AG10803 (cell line): ENCODE measurements at places on chromosomes 6 and 20.

- DNase-seq = no peak
Measured at GRCh38 chr6:115870464-115870863, 190.2 kb downstream of the FRK start.

- no peak for DNase-seq
Measured at GRCh38 chr20:59032713-59033059, 551 bp upstream of the ATP5F1E start.

DNA sequence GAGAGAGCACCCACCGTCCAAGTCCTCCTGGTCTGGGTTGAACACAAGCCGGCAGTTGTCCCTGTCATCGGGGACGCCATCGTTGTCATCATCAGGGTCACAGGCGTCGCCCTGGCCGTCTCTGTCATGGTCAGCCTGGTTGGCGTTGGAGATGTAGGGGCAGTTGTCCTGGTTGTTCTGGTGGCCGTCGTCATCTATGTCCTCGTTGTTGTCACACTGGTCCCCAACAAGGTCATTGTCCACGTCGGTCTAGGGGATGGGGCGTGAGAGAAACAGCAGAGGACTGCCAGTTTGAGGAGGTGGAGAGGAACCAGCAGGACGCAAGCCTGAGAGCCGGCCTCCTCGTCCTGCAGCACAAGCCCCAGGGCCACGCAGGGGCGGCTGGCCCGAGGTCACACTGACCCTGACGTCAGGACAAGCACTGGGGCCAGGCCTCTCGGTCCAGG, 28.5 kb downstream of the THBS2 start:
- DNase-seq = no peak

DNA sequence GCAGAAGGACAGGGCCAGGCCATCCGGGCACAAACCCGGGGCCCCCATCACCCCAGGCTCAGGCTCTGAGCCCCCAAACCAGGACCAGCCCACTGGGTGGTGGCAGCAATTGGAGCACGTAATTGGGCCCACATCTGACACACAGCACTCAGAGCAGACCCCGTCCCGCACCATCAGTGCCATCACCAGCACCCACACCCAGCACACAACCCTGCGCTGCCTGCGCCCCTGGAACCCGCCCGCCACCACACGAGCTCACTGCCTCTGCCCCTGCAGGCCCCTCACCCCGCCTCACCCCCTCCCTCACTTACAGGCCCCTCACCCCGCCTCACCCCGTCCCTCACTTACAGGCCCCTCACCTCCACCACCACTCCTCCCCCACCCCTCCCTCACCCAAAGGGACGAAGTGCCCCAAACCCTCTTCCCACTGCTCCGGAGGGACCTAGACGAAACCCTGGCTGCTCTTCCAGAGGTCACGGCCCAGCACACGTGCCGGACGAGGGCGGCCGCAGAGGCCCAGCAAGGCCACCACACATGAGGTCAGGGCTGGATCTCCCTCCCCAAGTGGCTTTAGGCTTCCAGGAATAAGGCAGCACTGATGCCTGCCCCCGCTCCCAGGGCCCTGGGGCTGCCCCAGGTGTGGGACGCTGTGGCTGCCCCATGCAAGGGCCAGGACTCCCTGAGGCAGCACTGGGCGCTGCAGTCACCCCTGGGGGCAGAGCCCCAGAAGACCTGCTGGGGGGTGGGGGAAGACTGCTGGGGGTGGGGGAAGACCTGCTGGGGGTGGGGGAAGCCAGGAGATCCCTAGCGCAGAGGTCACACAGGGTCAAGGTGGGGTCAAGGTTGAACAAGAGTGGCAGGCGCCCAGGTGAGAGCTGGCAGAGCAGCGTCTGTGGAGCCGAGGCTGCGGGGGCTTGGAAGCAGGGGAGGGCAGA, 22.4 kb downstream of the KCNQ2 start:
- no peak for DNase-seq
